T-helper 2 cell (primary cell): ENCODE measurements at places on chromosomes 1 and 21.
A peak's percentile ranks its signal among the peaks of the same experiment; 100 is the strongest.

GRCh38 chr1:39128126-39128525, 76.4 kb upstream of the MACF1 start:
- no peak for DNase-seq

GRCh38 chr21:36608897-36609225, 90.1 kb upstream of the SIM2 start:
- DNase-seq, result no peak

- DNase-seq, result no peak
Measured at GRCh38 chr1:202801175-202801574, 7.0 kb downstream of the KDM5B start.

DNA sequence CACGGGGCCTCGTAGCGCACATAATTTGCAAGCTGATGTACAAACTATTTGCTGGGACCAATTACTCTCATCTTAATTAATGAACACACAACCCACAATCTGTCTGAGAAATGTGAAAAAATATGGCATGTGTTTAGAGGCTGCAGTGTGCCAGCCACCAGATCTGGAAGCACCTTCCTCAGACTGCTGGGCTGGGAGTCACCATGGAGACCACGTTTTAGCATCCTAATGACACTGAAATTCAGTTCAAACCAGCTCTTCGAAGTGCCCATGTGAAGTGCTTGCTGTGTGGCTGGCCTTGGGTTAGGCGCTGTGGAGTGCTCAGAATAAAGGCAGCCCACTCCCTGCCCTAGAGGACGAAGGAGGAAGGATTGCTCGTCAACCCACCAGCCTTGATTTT, 482.4 kb downstream of the OMA1 start:
- no peak for DNase-seq

DNA sequence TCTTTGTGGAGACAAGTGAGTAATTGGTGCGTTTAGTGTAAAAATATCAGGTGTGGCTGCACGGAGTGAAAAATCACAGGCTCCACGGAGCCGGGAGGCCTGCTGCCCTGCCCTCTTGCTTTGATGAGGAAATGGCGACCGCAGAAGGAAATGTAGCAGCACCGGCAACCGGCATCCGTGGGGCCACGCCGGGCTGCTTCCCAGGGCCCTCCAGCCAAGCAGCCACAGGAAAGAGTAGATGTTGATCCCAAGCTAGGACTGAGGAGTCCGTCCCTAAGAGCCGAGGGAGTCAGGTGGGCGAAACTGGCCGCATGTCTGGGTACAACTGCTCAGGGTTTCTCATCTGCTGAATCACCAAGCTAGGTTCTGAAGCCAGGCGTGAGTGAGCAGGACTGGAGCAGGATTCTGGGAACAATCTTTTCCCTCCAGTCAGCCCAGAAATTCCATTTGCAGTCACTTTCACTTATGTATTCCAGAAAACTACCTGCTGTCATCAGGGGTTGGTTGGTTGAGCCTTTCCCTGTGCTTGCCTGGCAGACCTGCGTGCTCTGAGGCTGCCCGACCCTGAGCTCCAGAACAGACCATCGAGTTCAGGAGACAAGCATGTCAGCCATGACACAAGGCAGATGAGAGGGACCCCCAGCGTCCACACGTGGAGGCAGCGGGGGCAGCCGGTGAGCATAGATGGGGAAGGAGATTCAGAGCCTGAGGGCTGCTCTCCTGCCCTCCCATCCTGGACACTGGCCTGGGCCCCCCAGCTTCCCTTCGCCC, 5.8 kb upstream of the ITGB2 start:
- DNase-seq, result peak; percentile 59

DNA sequence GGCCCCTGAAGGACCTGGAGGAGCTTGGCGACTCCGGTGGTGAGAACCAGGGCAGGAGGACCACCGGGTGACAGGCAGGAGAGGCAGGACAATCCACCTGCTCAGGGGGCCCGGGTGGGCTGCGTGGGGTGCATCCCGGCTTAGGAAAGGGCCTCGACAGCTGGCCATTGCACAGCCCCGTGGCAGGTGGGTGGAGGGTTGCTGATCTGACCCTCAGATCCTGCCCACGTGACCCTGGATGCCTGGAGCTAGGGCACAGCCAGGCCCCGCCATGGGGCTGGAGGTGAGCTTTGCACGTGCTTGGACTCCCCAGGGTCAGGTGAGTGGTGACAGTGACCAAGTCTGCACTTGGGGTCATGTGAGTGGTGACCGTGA, 35.5 kb upstream of the SLC19A1 start:
- no peak for DNase-seq
